ENCODE measurements at places on chromosomes 13 and 19.

GRCh38 chr13:82501834-82502233 is 1380.4 kb downstream of the SLITRK1 start:
- DNase-seq = no peak

- no peak for DNase-seq
Observed at GRCh38 chr19:12891553-12892021, 627 bp downstream of the GCDH start.

DNA sequence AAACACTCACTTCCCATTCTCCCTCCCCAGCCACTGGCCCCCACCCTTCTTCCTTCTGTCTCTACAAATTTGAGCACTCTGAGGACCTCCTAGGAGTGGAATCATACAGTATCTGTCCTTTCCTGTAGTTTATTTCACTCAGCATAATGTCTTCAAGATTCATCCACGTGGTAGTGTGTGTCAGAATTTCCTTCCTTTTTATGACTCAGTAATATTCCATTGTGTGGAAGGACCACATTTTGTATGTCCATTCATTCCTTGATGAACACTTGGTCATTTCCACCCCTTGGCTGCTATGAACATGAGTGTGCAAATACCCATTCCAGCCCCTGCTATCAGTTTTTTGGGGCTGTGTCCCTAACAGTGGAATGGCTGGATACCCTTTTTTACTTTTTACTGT is 9.8 kb downstream of the KLF2 start:
- DNase-seq = no peak

DNA sequence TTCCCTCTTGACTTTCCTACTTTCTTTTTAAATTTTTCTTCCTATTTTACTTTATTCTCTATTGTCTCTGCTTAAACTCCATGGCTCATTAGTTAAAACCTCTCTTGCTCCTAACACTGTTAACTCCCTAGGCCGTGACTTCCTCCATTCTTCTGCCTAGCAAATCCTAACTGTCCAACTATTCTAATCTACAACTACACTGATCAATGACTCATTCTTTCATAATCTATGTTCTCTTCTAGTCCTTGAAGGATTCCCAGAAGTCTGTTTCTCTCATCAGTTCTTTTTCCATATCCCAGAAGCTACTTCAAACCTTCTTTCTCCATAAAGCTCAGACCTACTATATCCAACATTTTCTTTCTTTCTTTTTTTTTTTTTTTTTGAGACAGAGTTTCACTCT is 66.9 kb downstream of the MICU2 start:
- no peak for DNase-seq

DNA sequence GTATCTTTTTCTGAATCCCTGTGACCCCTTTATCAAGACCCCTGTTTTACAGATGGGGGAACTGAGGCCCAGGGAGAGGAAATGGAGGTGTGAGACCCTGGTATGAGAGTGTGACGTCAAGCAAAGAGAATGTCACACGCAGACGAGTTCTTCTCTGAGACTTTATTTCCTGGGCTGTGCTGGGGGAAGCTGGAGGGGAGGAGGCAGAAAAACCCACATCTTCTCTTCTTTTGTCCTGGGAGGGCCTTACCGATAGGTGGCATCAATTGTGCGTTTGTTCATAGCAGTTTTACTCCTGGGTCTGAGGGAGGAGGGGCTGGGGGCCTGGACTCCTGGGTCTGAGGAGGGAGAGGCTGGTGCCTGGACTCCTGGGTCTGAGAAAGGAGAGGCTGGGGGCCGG is 4.9 kb upstream of the KLK15 start:
- peak; percentile 74 for DNase-seq

DNA sequence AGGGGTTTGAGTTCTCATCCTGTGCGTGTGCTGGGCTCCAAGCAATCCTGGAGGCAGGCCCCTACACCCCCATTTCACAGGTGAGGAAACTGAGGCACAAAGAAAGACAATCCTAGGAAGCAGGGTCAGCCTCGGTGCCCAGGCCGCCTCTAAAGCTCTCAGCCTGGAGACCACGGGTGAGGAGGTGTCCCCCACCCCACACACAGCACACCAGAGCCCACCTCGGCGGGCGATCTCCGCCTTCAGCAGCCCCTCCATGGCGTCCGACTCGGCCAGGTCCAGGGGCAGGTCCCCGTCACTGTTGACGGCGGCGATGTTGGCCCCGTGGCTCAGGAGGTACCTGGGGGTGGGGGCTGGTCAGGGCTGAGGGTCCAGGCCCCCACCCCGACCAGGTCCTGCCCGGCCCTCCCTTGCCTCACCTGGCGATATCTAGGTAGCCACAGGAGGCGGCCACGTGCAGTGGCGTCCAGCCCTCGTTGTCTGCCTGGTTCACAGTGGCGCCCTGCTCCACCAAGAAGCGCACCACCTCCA is 5.1 kb downstream of the PPP1R12C start:
- no peak for DNase-seq

GRCh38 chr19:2711172-2711874 is 8.8 kb upstream of the GNG7 start:
- DNase-seq = no peak

DNA sequence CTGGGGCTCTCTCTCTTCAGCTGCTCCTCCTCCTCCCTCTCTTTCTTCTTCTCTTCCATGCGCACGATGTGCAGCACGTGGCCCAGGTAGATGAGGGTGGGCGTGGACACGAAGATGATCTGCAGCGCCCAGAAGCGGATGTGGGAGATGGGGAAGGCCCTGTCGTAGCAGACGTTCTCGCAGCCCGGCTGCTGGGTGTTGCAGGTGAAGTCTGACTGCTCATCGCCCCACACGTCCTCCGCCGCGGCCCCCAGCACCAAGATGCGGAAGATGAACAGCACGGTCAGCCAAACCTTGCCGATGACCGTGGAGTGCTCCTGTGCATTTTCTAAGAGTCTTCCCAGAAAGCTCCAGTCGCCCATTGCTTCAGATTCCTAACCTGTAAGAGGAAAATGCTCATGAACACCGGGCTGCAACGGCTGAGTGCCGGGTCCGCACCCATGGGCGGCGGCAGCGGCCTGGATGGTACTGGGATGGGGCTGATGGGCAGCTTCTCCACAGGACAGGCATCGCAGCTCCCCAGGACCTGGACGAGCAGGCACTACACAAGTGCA is 17.8 kb downstream of the GJA3 start:
- DNase-seq = no peak

Measured in RPMI8226 (cell line).